ENCODE measurements at places on chromosomes 2 and 18.

DNA sequence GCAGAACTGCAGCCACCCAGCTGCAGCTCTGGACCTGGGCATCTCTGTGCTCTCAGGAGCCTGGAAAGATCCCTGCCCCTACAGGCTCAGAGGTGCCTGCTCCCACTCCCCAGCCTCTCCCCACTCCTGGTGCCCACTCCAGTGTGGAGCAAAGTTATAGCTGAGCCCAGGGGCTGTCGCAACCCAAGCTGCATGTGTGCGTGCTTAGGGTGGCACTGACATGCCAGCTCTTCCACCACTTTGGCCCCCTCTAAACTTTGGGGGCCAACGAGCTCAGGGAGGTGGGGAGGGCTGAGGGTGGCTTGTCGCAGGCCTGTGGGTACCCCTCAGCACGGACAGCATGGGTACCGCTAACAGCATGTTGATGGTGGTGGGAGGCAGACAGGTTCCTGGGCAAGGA lies 126.3 kb upstream of the FHL2 start:
- DNase-seq = no peak

DNA sequence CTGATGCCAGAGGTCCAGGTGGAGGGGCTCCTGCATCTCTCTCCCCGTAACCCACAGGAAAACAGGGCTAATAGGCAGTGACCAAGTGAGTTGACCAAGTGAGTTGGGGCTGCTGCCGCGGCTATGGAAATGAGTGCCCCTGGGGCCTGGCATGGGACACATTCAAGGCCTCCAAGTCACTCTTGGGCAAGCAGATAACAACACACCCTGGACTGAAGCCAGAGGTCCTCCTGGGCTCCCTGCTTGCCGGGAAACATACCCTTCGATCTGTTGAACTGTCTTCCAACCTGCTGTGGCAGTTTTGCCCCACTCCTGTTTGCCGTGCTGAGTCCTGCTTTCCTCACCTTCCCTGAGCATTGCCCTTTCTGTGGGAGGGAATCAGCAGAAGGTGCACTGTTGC lies 89.2 kb downstream of the LIPG start:
- no peak for DNase-seq

DNA sequence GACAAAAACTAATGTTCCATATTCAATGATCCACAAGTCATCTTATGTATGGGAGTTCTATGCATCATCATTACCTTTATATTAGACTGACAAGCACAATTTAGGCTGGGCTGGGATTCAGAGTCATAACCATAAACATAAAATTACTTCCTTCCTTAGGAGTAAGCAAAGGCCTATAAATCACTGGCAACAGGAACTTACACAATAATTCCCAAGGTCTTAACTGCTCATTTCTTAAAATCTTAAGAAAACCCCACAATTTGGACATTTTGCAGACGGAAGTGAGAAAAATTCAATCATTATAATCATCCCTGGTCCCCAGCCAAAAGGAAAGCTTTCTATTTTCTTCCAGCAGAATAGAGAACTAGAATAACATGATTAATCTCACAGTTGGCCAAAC lies 232.3 kb downstream of the DYM start:
- DNase-seq = no peak

- no peak for DNase-seq
Observed at GRCh38 chr2:145067549-145068030, 547.7 kb upstream of the ZEB2 start.

- no peak for DNase-seq
Observed at GRCh38 chr2:53854678-53855077, 5.1 kb downstream of the GPR75 start.

- DNase-seq = no peak
Observed at GRCh38 chr18:5239447-5239846, 42.4 kb upstream of the AKAIN1 start.

DNA sequence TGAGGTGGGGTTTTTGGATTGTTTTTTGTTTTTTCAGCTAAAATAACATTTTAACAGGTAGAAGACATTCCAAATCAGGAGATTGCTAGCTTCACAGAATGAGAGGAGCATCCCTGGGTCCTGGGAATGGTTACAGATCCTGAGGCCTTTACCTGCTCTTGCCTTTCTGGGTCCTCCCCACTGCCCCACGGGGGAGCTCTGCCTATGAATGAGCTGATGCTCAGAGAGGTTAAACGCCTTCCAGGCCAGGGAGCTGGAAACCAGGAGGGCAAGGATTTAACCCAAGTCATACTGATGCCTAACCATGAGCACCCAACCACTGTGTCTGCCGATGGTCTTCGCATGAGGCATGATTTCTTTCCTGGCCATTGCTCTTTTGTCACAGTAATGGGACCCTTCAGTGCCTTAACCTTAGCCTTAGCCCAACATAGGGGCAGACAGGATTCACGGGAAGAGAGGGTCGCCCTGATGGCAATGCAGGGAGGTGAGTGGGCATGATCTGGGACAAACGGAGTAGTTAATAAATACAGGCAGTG lies 16.1 kb downstream of the MOCOS start:
- no peak for DNase-seq

- peak; percentile 28 for DNase-seq
Observed at GRCh38 chr2:223669453-223670225, 67.5 kb upstream of the SCG2 start.

- no peak for DNase-seq
Observed at GRCh38 chr18:56235481-56236013, 402.8 kb downstream of the TXNL1 start.

DNA sequence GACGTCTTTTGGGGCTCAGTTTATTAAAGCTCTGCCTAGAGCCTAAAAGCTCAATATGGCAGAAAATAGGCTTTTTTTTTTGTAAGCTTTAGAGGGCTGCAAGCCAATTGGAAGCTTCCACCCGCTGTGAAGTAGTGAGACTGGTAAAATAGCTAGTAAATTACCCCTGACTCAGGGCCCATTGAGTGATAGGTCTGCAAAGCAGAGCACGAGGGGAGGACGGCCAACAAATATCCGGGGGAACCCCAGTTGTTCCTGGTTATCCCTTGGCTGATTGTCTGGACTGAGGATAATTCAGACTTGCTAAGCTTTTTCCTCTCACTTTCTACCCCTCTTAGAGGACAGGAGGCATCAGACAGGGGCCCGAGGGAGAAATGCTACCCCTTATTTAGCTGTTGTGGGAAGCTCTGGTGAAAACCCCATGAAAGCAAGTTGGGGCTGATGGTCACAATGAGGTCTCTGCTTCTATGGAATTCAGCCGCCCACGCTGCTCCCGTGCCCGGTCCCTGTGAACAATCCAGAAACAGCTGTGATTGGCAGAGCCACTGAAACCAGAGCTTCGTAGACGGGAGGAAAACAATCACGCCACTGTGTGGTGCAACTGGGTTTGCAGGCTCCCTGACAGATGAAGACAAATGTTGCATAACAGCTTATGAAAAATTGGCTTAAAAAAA lies 141.9 kb upstream of the LGALSL start:
- peak; percentile 85 for DNase-seq

DNA sequence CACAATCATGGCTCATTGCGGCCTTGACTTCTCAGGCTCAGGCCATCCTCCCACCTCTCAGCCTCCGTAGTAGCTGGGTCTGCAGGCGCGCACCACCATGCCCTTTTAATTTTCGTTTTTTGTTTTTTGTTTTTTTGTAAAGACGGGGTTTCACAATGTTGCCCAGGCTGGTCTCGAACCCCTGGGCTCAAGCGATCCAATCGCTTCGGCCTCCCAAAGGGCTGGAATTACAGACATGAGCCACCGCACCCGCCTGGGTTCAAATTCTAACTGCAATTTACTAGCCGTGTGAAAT lies 12.3 kb upstream of the DCTN1 start:
- DNase-seq = no peak

DNA sequence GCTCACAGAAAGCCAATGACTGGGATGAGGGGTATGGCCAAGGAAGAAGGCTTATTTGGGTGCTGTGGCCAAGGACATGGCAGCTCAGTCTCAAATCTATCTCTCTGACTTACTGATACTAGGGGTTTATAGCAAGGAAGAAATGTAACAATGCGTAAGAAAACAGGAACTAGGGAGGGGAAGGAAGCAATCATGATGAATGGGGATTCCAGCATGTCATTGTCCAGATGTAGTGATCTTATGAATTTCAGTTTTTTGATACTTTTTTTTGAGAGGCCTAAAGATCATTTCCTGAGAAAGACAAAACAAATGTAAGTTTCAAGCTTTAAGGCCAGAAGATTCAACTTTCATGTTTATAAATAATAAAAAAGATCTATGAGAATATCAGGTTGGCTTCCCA lies 298.6 kb upstream of the FAM98A start:
- no peak for DNase-seq

- DNase-seq = no peak
Observed at GRCh38 chr18:10217211-10217610, 237.2 kb upstream of the APCDD1 start.

DNA sequence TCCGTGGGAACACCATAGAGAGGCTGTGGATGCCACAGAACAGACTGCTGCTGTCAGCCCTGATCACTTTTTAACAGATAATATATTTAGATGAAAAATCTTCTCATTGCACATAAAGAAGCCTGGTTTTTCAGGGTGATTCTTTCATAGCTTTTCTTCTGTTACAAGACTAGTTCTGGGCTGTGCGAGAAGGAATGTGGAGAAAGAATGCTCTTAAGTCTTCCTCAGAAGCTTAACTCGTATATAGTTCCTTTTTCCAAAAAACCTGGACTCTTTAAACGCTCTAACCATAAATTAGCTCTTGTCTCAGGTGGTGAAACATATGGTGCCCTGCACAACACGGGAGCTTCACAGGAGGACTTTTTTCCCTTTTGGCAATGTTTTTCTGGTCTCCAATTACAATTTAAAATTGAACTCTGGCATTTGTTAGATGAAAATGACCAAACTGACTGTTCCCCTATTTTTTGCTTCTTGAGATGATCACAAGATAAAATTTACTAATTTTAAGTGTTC lies 125.9 kb upstream of the SMAD7 start:
- no peak for DNase-seq

- no peak for DNase-seq
Observed at GRCh38 chr2:79116997-79117928, 3.0 kb upstream of the REG1A start.

- DNase-seq = no peak
Observed at GRCh38 chr2:217171874-217172273, 312.0 kb upstream of the TNP1 start.

DNA sequence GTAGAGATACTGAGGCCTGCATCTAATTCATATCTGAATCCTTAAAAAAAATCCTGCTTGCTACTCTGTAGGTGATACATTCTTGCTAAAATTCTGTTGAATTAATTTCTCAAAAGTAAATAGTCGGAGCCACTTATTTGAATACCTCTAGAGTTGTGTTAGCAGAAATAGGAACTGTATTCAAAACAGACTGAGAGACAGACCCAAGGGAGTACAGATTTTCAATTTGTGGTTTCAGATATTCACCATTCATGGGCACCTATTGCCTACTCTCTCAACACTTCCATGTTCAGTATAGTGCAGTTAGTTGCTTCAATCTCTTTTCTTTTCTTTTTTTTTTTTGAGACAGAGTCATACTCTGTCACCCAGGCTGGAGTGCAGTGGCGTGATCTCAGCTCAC lies 46.6 kb upstream of the CTLA4 start:
- no peak for DNase-seq

DNA sequence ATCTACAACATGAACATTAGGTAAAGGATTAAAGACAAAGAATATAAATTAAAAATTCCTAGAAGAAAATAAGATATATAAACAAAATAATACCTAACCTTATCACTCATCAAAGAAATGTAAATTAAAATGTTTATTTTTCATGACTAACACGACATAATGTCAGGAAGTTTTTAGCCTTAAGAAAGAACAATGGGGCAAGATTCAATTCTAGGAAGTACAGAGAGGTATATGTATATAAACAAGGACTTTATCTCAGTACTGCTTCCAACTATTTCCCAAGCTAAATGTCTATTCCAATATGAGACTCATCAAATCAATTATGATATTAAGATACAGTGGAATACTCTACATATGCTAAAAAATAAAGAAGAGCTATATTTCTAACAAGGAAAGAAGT lies 44.1 kb downstream of the TTC21B start:
- peak; percentile 17 for DNase-seq

Data from ELR (cell line).